ENCODE measurements at places on chromosomes 3 and 15.

DNA sequence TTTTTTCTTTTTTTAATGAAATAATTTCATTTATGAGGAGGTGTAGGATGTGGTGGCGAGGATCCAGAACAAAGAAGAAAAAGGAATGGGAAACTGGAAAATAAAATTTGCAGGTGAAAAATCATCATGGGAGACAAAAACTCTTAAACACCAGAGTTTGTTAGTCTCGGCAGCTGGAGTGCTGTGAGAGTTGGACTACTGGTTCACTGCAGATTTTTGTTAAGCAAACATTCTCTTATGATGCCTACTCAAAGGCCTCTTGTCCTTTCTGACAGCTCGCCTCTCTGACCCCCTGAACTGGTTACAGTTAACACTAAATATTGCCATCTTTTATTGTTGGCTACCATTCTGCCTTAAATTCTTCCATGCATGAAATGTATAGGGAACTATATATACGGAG, 152.4 kb upstream of the DPH6 start:
- DNase-seq = no peak

DNA sequence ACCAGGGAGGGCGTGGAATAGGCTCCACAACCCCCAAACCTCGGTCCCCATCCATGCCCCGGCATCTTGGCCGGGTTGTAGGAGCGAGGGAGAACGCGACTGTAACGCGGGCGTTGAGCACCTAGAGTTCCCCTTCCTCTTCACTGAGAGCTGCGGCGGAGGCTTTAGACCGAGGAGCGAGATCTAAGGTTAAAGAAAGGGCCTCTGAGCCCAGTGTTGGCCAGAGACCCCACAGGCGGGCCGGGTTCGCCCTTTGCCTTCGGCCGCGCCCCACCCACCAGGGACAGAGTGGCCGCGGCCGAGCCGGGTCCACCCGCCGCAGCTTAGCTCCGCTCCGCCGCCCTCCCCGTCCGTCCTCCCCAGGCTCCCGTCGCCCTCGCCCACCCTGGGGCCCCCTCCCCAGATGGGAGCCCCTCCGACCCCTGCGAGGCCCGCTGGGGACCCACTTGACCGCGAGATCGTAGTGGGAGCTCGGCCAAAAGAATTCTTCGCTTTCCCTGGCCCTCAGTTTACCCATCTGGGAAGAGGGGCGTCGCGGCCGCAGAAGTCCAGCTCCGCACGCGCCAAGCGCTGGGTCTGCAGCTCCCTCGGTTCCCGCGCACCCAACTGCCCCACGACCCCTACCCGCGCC, 425 bp downstream of the ANPEP start:
- DNase-seq = no peak

- DNase-seq = no peak
Measured at GRCh38 chr3:183227586-183227985, 25.5 kb upstream of the B3GNT5 start.

DNA sequence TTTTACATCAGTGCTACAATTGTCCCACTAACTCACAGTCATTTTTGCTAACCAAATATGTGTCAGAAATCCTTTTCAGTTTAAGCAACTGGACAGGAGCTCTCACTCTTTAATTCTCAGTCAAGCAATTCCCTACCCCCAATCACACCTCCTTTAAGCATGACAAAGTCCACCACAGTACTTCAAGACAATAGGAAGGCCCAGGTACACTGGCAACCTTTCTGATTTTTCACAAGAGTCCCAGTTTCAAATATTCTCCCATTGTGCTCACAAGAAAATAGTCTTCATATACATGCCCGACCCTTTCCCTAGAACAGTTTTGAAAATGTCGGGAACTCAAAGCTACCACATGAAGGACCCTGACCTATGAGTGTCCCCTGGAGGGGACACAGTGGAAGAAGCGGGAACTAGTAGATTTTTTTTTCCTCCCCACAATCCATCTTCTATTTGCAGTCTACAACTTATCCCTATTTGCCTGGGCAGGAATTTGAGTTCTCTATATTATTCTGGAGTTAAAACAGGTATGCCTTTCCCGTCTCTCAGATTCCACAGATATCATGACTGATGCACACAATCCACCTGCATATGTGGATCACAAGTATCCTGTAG, 413.5 kb downstream of the TIGIT start:
- DNase-seq = no peak

GRCh38 chr3:172104471-172105072, 65.2 kb downstream of the FNDC3B start:
- DNase-seq = peak; percentile 61

- DNase-seq = no peak
Measured at GRCh38 chr3:177673112-177673914, 476.0 kb upstream of the TBL1XR1 start.

DNA sequence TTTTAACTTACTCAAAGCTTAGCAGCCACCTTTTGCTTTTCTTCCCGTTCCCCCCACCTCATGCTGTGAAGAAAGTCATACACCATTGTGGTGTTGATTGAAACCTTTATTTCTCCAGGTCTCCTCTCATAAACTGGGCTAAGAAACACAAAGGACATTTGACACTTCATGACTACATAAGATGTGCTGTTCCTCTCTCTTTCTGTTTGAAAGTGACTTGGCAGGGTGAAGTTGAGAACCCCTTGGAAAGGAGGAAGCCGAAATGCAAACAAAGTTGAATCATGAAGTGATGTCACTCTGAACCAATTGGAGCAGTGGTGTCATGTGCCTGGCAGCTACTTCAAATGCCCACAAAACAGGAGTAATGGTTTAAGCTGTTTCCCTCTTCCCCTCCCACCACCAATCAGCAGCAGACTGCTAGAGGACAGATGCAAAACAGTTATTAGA, 174.7 kb downstream of the IGF1R start:
- DNase-seq = no peak

- no peak for DNase-seq
Measured at GRCh38 chr15:52078197-52078875, 34.2 kb downstream of the BCL2L10 start.

DNA sequence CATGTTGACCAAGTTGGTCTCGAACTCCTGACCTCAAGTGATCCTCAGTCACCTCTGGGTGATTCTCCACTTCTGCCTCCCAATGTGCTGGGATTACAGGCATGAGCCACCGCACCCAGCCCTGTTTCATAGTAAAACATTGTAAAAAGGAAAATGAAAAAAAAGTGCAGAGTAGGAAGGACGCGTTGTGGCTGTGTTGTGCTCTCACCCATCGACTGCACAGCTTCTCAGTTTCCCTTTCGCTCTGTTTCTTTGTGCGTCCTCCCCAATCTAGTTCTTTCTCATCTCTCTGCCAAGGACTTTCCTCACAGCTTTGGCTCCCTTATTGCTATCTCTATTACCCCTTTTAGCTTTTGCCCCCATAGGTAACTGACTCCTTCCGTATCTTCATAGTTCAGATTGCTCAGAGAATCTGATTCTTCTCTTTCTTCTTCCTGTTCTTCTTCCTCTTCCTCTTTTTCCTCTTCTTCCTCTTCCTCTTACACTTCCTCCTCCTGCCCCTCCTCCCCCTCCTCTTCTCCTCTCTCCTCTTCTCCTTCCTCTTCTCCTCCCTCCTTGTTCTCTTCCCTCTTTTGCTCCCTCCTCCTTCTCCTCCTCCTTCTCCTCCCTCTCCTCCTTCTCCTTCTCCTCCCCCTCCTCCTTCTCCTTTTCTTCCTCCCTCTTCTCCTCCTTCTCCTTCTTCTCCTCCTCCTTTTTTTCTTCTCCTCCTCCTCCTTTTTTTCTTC, 81.1 kb upstream of the VGLL4 start:
- DNase-seq = no peak

DNA sequence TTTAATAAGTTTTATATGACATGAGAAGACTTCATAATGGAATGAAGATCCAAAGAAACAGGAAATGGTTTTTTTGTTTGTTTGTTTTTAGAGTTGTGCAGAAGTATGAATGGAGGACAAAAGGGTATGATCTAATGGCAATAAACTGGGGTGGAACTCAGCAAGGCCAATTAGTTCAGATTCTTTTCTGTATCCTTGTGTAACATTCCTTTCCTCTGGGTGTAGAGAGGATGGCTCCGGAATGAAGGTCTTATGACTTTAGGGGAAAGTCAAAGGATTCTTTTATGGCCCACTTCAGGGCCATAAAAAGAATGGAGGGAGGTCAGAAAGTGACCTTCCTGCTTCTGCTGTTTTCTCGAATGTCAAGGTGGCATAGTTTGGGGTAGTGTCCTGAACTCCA, 152.6 kb downstream of the DPH6 start:
- DNase-seq = no peak

DNA sequence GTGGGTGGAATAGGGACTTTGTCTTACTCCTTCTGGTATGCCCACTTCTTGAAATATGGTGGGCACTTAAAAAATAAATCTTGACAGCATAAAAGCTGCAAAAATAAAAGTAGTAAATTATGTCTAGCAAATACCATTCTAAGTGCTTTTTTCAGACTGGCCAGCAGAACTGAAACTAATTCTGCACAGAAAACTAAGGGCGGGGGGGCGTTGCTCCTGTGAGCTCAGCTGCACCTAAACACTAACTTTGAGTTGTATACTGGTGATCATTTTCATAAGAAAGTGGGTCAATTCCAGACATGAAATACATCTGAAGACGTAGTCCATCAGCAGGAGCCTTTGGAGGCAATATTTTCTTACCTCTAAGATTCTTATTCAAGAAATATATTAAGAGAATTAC, 114.8 kb downstream of the WDR76 start:
- no peak for DNase-seq

- DNase-seq = no peak
Measured at GRCh38 chr3:100779480-100779879, 70.2 kb downstream of the TFG start.

DNA sequence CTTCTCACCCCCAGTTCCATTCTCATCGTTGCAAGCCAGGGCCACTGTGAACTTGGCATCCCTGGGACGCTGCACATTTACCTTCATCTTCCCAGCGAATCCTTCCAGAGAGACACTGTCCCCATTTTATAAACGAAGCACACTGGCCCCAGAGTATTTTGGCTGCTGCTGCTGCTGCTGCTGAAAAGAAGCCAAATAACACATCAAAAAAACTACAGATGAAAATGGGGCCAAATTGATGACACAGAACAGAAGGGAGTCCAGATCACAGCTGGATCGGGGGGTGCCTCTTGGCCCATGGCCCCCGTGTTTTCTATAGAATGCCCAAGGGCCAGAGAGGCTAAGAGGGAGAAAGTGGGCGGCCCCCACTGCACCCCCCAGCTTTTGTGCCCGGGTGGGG, 221.0 kb upstream of the IGF1R start:
- DNase-seq = no peak

DNA sequence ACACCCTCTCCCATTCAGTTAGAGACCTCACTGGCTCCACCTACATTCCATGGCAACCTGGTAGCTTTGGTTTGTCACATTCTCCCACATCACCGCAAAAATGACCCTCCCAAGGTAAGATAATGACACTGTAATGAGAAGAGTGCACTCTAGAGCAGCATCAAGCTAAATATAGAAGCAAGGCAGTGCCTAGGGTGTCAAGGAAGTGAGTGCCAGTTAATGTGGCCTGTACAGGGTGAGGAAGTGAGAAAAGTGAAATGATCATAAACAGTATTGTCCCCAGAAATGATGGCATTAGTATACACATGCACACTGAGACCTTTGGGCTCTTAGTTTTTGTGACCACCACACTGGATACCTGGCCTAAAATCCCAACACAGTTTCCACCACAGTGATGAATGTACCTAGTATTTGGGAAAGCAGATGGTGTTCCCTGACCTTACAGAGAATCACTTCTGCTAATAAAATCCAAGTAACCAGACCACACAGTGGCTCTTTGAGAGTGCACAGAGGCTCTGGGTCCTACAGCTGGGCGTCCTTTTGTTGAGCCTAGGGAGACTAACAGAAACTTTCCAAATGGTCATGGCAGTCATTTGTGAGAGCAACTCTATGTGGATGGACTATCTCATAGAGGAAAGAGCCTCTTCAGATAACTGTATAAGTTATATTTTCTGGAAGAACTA, 106.6 kb downstream of the ARPP21 start:
- no peak for DNase-seq

DNA sequence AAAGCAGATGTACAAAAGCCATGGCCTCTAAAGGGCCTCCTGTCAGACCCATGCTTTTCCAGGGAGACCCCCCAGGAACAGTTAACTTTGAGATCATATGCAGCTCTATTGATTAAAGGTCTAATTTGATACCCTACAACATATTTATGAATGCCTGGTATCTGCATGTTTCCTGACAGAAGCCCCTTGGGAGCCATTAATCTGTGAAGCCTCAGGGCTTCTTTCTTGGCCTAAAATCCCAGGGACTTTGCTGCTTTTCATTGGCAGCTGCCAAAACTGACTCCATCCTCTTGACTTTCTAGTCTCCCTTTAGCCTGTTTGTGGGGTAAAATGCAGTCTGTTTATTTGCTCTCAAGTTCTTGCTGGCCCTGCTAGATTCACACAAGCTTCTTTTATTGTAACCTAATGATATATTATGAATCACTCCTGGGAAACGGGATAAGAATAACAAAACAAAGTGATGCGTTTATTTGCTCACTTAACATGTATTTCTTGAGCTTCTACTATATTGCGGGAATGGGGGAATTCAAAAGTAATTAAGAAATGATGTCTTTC, 257.0 kb downstream of the LSAMP start:
- DNase-seq = no peak

- no peak for DNase-seq
Measured at GRCh38 chr15:91116113-91117067, 16.3 kb downstream of the SV2B start.

DNA sequence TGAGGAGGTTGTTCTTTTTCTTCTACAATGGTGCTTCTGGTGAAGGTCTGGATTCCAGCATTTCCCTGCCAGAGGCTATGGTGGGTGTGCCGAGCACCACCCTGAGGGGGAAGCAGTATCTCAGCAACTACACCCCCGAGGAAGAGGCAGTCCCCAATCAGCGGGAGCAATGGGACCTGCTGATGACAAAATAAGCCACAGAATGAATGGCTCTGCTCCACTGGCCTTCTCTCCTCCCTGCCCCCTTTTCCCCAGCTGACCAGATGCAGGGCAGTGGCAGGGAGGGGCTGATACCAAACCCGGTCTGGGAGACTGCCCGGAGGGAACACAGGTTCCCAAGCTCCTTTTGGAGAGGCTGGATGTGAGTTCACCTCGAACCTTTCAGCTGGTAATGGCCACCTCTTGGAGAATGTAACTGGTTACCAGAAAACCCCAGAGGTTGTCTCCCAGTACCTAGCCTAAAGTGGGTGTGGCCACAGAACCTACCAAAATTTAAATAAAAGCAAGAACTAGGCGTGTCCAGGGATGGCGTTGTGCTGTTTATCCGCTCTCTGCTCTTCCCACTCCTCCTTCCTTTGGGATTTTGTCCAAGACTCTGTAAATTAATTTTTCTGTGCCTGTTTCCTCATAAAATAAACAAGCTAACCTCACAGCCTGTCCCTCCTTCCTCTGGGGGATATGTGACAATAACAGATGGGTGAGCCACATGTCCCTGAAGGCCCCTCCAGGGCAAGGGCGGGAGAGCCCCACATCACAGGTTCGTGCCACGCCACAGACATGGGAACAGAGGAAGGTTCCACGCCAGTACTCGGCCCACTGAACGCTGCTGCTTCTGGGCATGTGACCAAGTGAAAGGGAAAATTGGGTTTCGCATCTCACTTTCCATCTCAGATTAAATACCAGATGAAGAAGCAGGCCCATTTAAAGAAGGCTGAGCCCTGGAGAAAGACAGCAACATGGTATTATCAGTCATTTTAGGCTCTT, 35.1 kb upstream of the SPTBN5 start:
- no peak for DNase-seq
